ENCODE measurements at places on chromosomes 7 and 10. TPM values are rescaled to one million over a fixed set of nuclear protein-coding genes. Genes with fewer than 3 reads are reported as not detected.

DNA sequence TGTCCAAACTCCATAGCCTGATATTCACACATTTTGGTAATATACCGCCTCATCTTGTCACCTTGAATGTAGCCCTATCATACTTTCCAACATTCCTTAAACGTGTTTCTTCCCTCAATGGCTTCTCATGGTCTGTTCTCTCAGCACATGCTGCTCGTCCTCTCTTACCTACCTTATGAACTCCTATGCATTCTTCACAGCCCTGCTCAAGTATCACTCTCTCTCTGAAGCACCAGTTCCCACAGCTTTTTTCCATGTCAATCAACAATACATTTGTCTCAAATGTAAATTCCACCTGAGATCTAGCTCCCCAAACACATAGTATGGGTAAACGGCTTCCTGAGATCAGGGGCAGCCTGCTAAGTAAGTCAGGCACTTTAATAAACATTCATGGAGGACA lies 85.2 kb upstream of the ZMIZ1 start:
- no peak for DNase-seq

DNA sequence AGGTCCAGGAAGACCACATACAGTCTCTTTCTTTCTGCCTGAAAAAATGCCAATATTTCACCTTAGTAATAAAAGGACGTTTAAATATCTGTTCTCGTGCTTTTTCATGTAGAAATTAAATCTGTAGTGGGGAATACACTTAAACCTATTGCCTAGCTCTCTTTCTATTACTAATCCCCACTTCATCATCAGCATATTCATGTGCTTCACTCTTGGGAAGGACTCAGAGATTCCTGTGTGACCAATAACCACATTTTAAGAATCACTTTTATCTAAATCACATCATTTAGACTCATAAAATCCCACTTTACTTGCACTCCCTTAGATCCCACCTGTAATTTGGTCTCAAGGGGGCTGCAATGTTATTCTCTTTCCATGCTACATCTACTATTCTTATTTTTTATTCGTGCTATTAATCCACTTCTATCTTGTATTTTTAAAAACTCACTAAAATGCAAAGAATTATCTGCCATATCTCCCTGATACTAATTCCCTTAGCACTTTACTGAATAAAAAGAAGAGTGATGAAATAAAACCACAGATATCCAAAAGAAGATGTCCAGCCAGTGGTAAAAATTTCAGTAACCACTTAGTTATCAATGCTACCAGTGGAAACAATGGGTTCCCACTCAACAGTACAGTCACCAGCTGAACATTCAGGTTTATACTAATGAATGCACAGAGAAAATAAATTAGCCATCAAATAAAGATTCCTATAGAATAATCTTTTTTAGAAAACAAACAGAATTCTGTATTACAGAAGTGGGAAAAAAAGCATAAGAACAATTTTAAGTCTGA lies 102.1 kb downstream of the PPP1R17 start:
- DNase-seq = no peak

DNA sequence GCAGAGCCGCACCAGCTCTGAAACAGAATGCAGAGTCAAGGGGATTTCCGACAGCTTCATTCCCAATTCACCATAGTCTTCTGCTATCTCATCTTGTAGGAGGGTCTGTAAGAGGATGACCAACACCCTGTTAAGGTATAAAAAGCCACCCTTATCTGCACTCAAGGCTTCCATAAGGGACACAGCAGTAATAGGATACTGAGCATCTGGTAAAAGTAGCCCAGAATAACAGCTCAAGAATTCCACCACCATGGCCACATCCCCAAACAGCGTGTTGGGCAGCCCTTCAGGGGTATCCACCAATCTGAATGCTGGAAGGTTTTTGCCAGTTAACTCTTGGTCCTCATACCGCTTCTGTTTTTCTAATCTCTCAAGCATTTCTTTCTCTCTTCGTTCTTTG lies 43.8 kb downstream of the FZD9 start:
- no peak for DNase-seq

DNA sequence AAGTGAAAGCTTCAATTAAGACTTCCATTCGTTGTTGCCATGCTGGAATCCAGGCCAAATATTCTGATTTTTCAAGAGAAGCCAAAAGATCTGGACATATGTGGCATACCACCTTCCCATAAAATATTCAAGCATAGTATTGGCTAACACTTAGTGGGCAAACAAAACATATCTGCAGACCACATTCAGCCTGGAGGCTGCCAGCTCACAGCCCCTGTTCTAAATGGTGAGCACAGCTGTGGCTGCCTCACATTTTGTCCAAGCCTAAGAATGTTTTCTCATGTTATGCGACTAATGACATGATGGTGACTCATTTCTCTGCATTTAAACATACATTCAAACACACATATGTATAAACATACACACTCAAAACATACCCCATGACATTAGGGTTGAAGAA lies 10.6 kb upstream of the CALU start:
- DNase-seq = no peak

Gene CTAGE4
- 0.17 TPM for polyA plus RNA-seq

Gene UFSP1
- polyA plus RNA-seq = 6.9 TPM

- peak; percentile 67 for DNase-seq
These were observed 38.5 kb downstream of the CAMK2B start for GRCh38 chr7:44286618-44287487.

Gene NUP205
- 29.8 TPM for polyA plus RNA-seq

GRCh38 chr7:51318001-51318400 lies 1.4 kb upstream of the COBL start:
- DNase-seq = no peak

Gene PPP1R9A
- polyA plus RNA-seq = 0.80 TPM

Gene NPTX2
- polyA plus RNA-seq = 2.2 TPM

DNA sequence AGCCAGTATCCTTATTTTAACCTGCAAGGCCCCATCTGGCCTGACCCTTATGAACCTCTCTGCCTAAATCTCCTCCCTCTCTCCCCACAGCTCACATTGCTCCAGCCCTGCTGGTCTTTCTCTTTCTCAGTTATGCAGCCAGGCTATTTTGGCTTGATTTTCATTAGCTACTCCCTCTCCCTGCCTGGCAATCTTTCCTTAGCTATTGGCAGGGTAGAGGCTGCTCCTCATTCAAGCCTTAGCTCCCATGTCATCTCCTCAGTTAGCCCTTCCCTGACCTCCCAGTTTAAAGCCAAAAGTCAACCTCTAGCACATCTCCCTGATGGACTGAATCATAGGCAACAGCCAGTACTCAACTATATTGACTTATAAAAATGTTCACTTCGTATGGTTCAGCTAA lies 214.4 kb upstream of the CELF2 start:
- DNase-seq = no peak

DNA sequence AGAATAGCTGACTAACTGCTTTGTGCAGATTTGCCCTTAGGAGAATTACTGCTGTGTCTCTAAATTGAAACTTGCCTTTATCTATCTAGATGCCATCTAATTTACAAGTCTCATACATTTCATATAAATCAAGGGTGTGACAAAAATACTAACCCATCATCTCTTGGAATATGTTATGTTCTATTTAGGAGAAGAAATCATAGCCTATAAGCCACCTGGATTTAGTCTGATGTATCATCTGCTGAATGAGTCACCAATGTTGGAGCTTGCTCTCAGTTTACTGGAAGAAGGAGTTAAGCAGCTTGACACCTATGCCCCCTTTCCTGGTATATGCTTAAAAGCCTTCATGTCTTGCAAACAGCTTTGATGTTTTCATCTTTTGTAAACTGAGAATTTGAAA lies 43.5 kb downstream of the NUP205 start:
- DNase-seq = no peak

- no peak for DNase-seq
These were observed 82.8 kb downstream of the ORC5 start for GRCh38 chr7:104124893-104125477.

DNA sequence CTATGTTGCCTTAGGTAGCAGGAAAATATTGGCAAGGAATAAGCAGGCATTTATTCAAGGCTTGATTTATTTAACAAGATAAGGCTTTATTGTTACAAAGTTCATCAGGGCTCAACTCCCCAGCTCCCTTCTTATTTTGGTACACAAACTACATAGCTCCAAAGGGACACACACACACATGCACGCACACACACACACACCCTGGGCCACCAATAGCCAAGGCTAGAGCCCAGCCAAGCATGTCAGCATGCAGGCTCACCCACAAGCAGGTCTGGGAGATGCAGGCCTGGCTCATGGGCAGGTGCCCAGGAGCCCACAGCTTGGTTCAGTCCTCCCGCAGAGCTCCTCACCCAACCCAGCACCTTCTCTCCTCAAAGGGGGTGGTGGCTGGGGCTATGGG lies 23.4 kb downstream of the LEP start:
- DNase-seq = no peak

DNA sequence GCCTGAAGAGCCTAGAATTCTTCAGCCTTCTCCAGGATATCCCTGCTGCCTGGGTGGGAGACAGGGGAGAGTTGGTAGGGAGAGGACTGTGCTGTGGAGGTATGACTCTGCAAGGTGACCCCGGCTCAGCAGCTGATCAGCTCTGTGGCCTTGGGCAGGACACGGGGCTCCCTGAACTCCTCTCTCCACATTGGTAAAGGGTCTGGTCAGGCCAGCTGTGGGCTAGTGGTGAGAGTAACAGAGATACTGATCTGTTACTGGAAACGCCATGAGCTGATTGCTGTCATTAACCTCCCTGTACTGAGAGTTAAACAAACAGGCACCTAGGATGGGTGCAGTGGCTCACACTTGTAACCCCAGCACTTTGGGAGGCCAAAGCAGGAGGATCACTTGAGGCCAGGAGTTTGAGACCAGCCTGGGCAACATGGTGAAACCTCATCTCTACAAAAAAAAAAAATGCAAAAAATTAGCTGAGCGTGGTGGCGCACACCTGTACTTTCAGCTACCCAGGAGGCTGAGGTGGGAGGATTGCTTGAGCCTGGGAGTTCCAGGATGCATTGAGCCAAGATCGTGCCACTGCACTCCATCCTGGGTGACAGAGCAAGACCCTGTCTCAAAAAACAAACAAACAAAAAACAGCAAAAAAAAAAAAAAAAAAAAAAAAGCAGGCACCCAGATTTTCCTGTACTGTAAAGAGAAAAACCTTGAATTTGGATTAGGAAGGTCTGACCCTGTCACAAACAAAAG lies 151.5 kb downstream of the CUX1 start:
- DNase-seq = peak; percentile 32

DNA sequence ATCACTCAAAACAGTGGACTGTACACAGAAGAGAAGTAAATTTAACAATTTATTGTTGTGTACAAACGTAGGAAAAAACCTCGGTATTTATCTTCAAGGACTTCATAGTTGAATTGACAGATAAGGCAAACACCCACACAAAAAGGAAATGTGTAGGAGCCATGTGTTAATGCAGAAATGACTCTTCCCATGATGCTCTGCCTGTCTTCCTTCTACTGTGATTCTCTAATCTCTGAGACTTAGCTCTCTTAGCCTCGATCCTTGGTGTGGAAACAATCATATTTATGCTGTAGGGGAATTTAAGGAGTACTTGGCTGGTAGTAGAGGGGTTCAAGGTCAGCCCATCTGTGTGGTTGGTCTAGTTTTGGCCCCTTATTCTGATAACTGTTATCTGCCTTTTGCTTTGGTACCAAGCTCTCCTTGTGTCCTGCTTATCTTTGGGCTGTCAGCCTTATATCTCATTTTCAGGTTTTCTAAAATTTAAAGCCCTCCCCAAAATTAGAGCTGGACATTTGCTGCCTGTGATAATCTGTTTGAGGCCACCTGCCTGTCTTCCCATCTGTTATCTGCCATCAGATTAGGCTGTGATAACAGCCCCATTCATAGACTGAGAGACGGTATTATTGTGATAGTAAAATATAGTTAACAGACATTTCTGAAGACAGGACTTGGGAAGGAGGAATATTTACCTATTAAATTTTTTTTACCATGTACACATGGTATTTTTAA lies 81.7 kb downstream of the GPR85 start:
- no peak for DNase-seq

Gene ANKRD1
- polyA plus RNA-seq = 0.83 TPM

- DNase-seq = no peak
These were observed 121.6 kb downstream of the CREB5 start for GRCh38 chr7:28533731-28534531.

- peak; percentile 51 for DNase-seq
These were observed 89.9 kb downstream of the GOLGA7B start for GRCh38 chr10:97939446-97939990.

DNA sequence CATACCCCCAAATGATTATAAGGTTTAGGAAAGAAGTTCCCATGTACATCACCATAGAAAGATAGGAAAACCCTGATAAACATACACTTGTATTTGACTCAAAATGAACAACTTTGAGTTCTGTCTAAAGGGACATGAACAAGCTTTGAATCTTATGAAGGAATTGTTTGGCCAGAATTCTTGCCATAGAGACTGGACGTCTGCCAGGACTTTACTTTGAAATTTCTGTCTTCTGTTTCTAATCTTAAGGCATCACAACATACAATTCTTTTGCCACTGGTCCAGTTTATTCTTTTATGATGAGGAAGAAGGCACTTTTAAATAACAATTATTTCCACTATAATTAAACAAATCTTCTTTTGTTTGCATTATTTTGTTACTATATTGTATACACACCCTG lies 26.2 kb upstream of the CYP26C1 start:
- DNase-seq = no peak

Gene DPP6
- 0.35 TPM for polyA plus RNA-seq

DNA sequence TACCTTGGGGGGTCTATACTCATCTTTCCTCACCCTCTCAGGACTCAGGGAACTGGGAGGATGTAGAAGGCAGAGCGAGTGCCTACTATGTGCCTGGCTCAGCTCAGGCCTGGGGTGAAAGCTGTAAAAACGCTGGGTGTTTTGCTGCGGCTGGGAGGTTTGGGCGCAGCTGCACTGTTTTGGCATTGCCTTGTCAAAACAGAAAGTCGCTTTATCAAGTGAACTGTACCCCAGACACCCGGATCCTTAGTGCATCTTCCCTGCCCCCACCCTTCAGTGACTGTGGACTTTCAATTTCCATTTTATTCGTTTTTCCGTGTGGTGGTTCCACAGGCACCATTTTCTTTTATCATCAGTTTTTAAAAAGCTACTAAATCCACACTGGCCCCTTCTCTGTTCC lies 86.7 kb upstream of the ZNF716 start:
- DNase-seq = no peak

Gene PARD3
- 2.8 TPM for polyA plus RNA-seq

GRCh38 chr7:151459726-151460473 lies 20.0 kb upstream of the CRYGN start:
- no peak for DNase-seq

GRCh38 chr10:61580608-61581007 lies 82.1 kb upstream of the CABCOCO1 start:
- DNase-seq = no peak

DNA sequence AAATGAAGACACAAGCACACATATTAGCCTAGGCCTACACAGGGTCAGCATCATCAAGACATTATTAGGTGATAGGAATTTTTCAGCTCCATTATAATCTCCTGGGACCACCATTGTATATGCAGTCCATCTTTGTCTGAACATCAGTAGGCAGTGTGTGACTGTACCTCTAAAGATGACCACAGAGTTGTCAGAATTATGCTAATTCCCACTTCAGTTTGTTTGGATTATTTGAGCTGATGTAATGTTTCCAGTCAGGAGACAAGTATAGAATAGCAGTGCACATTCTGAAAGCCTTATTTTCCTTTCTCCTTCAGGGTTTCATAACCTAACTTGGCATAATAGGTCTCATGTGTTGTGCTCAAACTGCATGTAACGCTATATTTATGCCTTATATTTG lies 306.4 kb downstream of the NXPH1 start:
- no peak for DNase-seq

Gene CALML3
- polyA plus RNA-seq = 0.10 TPM

GRCh38 chr7:101921061-101921460 lies 103.6 kb downstream of the CUX1 start:
- peak; percentile 59 for DNase-seq

- DNase-seq = no peak
These were observed 676 bp downstream of the PLAC9 start for GRCh38 chr10:80133206-80133605.

Gene WDR86
- polyA plus RNA-seq = 8.6 TPM

All from spleen (tissue), 13 donors.